Right renal pelvis (tissue), 4 donors: ENCODE measurements at places on chromosomes 3 and 15. TPM values are rescaled to one million over a fixed set of nuclear protein-coding genes. Genes with fewer than 3 reads are reported as not detected.

- DNase-seq = no peak
These were observed 77.2 kb upstream of the TSC22D2 start for GRCh38 chr3:150330872-150331271.

- DNase-seq = no peak
These were observed 241.7 kb upstream of the ICE2 start for GRCh38 chr15:60720493-60721256.

GRCh38 chr15:80640531-80641121 is 54.5 kb upstream of the ABHD17C start:
- no peak for DNase-seq

DNA sequence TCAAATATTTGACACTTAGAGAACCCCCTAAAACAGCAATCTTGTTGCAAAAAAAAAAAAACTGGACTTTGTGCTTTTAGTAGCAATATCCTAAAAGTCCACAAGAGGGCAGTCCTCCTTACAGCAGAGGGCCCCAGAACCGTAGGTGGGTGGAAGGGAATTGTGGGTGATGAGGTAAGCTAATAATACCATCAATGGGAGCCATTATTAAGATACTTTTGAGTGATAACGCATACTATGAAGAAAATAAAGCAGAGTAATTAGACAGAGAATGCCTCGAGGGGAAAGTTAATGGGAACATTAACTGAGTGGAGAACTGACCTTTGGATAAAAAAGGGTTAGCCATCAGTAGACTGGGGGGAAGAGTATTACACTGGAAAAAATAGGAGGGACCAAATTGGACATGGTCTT is 229.9 kb downstream of the THRB start:
- DNase-seq = no peak

GRCh38 chr3:3127432-3128010 is 781 bp downstream of the TRNT1 start:
- DNase-seq = no peak

DNA sequence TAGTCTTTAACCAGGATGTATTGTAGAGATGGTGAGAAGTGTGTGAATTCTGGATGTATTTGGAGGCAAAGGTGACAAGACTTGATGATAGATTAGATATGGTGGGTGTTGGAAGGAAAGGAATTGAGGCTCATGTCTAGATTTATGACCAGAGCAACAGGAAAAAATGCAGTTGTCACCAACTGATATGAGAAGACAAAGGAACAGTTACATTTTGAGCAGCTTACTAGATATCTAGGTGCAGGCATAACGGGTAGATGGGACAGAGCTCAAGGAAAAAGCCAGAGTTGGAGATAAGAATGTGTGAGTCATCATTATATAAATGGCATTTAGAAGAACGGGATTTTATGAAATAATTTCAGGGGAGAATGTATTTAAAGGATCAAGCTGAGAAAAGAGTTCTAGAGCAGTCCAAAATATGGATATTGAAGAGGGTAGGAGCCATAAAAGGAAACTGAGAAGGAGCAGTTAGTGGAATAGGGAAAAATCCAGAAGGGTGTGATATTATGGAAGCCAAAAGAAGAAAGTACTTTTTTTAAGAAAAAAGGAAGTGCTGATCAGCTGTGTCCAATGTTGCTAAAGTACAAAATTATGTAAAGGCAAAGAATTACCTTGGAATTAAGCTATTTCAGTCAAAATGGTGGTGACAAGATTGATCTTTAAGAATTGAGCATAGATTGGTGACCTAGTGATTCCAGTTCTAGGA is 262.5 kb downstream of the CGGBP1 start:
- DNase-seq = no peak

- no peak for DNase-seq
These were observed 179.4 kb upstream of the DPH6 start for GRCh38 chr15:35725353-35725752.

- DNase-seq = no peak
These were observed 30.4 kb downstream of the OXNAD1 start for GRCh38 chr3:16295298-16295890.

- no peak for DNase-seq
These were observed 2.1 kb downstream of the HDAC11 start for GRCh38 chr3:13482106-13482690.

GRCh38 chr3:126486360-126486847 is 10.7 kb upstream of the ZXDC start:
- DNase-seq = no peak

GRCh38 chr3:54819946-54820345 is 107.9 kb downstream of the LRTM1 start:
- peak; percentile 26 for DNase-seq

- no peak for DNase-seq
These were observed 104.9 kb downstream of the SOX14 start for GRCh38 chr3:137869022-137869421.

GRCh38 chr3:156614642-156615511 is 59.5 kb upstream of the TIPARP start:
- no peak for DNase-seq

DNA sequence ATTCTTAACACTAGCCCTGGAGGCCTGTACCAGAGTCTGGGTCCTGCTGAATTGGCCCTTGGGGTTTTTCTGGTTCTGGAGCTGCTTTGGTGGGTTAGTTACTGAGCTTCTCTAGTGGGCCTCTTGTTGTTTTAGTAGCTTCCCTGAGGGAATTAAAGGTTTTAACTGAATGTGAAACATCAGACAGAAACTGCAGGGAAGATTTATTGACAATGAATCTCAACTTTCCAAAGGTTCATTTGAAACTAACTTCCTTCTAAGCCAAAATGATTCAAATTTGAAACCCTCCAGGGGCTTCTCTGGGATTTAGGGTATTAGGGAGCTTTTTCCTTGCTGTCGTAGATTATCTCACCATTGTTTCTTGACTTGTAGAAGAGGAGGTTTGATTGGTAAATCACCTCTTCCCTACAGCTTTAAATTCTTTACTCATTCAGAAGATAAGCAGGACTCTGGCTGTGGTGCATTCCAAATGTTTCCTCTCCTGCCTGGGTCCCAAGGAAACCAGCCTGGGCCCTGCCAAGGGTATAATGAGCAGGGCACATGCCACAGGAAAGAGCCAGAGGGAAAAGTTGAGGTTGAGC is 71.0 kb downstream of the TP63 start:
- DNase-seq = no peak

- DNase-seq = no peak
These were observed 104.7 kb upstream of the TNIK start for GRCh38 chr3:171564748-171565480.

- DNase-seq = no peak
These were observed 25.3 kb downstream of the UBXN7 start for GRCh38 chr3:196406811-196407470.

DNA sequence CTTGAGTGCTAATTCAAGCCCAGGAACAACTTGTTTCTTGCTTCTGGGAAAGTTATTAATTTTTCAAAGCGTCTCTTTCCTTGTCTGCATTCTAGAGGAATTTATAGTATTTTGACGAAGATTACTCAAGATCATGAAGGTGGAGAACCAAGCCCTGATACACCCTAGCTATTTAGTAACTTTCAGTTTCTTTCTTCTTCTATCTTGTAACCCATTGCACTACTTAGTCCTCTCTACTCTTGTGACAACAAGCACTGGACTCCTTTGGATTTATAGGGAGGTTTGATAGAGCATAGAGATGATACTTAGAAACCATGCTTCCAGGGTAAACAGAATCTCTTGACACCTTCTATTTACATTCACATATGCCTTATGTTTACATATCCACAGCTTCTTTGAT is 203.3 kb upstream of the GRM7 start:
- DNase-seq = no peak

DNA sequence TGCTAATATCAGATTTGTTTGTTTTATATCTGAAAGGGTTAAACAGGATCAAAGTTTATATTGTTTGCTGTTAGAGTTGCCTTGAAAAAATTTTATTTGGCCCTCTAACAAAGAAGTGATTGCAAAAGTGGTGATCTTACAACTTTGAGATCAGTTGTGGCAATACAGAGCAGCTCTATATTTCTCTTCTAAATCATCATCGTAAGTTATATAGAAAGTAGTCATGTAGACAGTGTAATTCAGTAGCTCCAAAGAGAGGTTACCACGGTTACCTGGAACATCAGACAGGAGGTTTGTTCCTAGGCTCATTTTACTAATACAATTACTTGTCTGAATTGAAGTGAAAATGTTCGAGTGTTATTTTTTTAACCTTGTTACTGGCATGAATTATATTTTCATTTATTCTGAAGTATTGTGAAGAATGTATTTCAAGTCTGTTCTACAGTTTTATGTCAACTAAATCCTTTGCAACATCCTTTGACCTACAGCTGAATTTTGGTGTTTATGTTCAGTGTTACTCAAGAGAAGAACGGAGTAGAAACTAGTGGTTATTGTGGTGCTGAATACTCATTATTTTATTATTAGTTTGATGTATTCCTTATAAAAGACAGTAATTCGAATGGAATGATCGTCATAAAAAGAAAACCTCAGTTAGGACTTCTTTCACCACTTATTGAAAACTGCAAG is 214.2 kb downstream of the NAALADL2 start:
- no peak for DNase-seq

DNA sequence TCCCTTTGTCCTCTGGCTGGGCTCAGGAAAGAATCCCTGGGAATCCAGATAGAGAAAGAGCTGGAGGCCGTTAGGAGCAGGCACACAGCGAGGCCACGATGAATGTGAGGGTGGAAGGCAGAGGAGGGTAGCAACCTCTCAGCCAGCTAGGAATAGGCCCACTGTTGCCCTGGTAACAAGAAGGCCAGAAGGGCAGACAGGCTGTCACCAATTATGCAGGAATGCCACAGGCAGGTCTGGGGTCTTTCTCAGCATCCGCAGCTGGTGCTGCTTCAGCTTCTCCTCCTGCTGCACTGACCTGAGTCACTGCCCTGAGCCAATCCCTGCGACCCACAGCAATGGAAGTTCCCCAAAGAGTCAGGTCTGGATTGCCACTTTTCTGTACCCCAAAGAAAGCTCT is 62.8 kb upstream of the C3orf80 start:
- DNase-seq = no peak

DNA sequence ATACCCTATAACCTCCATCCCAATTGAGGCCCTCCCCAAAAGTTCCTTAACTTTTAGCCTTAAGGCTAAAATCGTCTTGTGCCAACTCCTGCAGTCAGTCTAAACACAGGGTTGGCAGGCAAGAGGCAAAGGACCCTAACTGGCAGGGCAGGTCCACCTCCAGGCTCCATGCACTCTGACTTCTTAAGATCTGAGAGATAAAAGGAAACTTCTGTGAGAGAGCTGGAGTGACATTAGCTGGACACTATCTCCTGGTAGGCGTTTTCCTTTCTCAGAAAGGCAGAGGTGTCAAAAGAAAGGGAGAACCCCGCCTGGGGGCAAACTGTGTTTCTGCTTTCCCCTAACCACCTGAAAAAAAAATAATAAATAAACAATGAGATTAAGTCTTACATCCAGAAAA is 3.6 kb downstream of the CHSY1 start:
- no peak for DNase-seq

DNA sequence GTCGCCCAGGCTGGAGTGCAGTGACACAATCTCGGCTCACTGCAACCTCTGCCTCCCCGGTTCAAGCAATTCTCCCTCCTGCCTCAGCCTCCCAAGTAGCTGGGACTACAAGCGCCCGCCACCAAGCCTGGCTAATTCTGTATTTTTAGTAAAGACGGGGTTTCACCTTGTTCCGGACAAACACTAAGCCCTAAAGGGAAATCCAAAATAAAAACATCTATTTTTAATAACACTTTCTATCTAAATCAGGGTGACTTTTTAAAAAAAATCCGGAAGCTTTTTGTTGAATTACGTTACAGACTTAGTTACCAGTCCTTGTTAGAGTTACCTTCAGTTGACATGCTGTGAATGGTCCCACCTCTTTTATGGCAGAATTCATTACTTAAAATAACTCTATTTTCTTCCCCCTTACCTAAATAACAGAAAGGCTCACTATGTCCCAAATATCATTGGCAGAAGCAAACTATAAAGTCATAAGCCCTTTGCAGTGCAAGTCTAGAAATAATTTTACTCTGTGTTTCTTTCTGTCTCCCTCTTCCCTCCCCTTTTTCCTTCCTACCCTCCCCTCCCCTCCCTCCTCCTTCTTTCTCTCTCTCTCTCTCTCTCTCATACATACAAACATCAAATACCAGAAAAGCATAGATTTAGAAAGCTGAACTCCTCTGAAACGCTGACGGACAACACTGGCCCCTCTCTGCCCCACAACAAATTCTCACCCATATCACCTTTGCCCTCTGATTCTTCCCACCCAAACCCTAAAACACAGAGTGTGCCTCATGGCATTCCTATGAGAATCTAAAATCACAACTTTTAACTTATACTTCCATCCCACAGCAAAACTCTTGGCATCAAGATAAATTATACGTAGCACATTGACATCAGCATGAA is 18.3 kb downstream of the THBS1 start:
- DNase-seq = no peak

PRSS50 gene
- polyA plus RNA-seq = 3.2 TPM

CISH gene
- polyA plus RNA-seq = 31.3 TPM

RHOV gene
- 2.3 TPM for polyA plus RNA-seq

MYZAP gene
- 9.7 TPM for polyA plus RNA-seq

GATM gene
- polyA plus RNA-seq = 218 TPM

TMC3 gene
- polyA plus RNA-seq = 0.12 TPM

PLSCR5 gene
- not detected for polyA plus RNA-seq

UPK1B gene
- polyA plus RNA-seq = 16.1 TPM

SEMA3F gene
- polyA plus RNA-seq = 80.7 TPM

USF3 gene
- 19.6 TPM for polyA plus RNA-seq

PAK6 gene
- 6.3 TPM for polyA plus RNA-seq

PLA2G4F gene
- 28.5 TPM for polyA plus RNA-seq

SAMMSON gene
- 0.11 TPM for polyA plus RNA-seq

DPPA2 gene
- 1.2 TPM for polyA plus RNA-seq
